ENCODE measurements at places on chromosomes 1 and 21.

- DNase-seq, result no peak
- no peak overlapping the region for H3K27ac ChIP-seq
- no peak overlapping the region for H3K4me3 ChIP-seq
- peaks cover 31% of the 10 kb centered on the region for H3K4me1 ChIP-seq
- no peaks in the 10 kb centered on the region for H3K27me3 ChIP-seq
These were observed 1.1 kb upstream of the ADIPOR1 start for GRCh38 chr1:202959276-202959620.

DNA sequence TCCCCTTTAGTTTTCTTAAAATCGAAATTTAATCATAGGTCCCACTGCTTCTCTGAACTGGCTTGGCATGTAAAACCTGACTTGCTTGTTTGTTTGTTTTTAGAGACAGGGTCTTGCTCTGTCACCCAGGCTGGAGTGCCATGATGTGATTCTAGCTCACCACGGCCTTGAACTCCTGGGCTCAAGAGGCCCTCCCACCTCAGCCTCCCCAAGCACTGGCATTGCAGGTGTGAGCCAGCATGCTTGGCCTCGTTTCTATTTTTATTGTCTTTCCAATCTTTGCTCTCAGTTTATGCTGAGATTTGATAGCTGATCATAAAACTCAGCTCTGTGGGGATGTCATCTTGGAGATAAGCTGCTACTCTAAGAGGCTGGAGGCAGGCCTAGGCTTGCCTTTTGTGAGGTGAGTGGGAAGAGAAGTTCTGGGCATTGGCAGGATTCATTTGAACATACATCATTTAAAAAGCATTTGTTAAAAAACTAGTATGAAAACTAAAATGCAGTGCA is 51.5 kb upstream of the GCLM start:
- H3K4me3 ChIP-seq, result no peak overlapping the region
- no peaks in the 10 kb centered on the region for H3K27me3 ChIP-seq

- no peaks in the 10 kb centered on the region for H3K36me3 ChIP-seq
- peaks cover 13% of the 10 kb centered on the region for H3K4me1 ChIP-seq
These were observed 18.3 kb upstream of the PLEKHA6 start for GRCh38 chr1:204377800-204378668.

DNA sequence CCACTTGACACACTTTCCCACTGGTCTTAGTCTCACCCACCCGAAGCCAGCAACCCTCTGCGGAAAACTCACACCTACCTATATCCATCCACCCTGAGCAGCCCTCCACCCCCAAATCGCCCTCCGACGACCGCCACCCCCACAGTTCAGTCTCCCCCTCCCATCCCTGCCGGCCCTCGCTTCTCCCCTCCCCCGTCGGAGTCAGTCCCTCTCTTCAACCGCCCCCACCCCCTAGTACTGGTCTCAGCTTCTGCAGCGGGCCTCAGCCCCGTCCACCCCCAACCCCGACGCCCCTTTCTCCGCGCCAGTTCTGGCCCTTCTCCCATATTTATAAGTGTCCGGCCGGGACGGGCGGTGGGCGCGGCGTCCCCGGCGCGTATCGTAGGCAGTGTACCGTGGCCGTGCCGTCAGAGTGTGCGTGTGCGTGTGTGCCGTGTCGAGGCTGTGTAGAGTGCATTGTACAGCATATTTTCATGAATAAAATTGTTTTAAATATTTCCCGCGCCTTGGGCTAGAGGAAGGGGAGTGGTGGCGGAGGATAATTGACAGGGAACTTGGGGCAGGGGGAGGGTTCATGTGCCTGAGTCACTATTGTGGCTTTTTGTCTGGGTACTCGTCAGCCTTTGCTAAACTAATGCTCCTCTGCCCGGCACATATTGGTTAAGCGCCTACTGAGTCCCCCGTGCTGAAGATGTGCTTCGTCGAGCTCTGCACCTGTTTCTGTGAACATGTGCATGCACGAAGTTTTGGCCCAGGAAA is 22.0 kb downstream of the FOXO6 start:
- no peak overlapping the region for H3K4me3 ChIP-seq
- H3K4me1 ChIP-seq, result no peaks in the 10 kb centered on the region
- H3K27me3 ChIP-seq, result peaks cover 11% of the 10 kb centered on the region
- DNase-seq, result no peak

GRCh38 chr21:28066596-28067387 is 925.9 kb downstream of the LTN1 start:
- H3K4me3 ChIP-seq, result no peak overlapping the region
- no peak overlapping the region for H3K27ac ChIP-seq
- H3K27me3 ChIP-seq, result no peaks in the 10 kb centered on the region
- DNase-seq, result no peak
- no peaks in the 10 kb centered on the region for H3K36me3 ChIP-seq

GRCh38 chr1:8598060-8598724 is 219.2 kb downstream of the RERE start:
- H3K36me3 ChIP-seq, result no peaks in the 10 kb centered on the region
- H3K4me3 ChIP-seq, result no peak overlapping the region
- no peak for DNase-seq
- H3K27ac ChIP-seq, result no peak overlapping the region
- H3K4me1 ChIP-seq, result no peaks in the 10 kb centered on the region
- H3K27me3 ChIP-seq, result no peaks in the 10 kb centered on the region
